ENCODE measurements at places on chromosomes 5 and 9. TPM values are rescaled to one million over a fixed set of nuclear protein-coding genes. Genes with fewer than 3 reads are reported as not detected.

DNA sequence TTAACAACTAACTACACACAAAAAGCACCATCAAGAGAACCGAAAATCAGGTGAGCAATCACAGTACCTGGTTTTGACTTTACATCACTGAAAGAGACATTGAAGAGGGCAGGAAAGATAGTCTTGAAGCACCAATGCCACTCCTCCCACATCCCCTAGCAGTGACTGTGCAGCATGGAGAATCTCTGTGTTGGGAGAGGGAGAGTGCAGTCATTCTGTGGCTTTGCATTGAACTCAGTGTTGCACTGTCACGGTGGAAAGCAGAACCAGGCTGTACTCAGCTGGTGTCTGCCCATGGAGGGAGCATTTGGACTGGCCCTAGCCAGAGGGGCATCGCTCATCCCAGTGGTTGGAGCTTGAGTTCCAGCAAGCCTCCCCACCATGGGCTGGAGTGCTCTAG, 40.4 kb downstream of the C5 start:
- DNase-seq = no peak

GRCh38 chr9:97604901-97605645, 28.1 kb downstream of the TSTD2 start:
- no peak for DNase-seq

GRCh38 chr9:98370976-98371315, 115.5 kb upstream of the TBC1D2 start:
- DNase-seq = no peak

DNA sequence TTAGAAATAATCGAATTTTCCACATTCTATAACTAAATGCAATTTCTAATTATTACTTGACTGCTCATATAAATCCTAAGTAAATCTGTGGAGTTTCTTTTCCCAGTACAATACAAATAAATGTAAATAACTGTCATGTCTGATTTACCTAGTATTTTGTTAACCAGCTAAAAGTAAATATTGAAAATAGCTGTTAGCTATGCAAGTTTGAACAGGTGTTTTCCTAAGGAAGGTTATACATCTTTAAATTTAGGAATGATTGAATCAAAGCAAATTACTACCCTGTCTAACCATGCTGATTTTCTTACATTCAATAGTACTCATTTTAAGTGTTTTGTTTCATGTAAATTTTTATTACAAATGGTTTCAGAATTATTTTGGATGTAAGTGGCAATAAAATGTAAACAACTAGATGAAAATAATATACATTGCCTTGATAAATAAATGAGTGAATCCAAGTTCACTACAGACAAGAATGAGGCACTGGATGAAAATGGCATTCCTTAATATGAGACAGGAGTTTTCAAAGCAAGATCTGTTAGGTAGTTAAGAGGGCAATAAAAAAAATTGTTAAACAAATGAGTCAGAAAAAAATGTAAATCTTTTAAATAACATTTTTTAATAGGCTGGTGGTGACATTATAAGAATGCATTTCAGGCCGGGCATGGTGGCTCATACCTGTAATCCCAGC, 15.8 kb downstream of the MCIDAS start:
- DNase-seq = no peak

DNA sequence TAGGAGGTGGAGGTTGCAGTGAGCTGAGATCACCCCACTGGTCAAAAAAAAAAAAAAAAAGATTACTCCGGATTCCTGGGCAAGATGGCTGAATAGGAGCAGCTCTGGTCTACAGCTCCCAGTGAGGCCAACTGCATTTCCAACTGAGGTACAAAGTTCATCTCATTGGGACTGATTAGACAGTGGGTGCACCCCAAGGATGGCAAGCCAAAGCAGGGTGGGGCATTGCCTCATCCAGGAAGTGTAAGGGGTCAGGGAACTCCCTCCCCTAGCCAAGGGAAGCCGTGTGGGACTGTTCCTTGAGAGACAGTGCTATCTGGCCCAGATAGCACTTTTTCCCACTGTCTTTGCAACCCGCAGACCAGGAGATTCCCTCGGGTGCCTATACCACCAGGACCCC, 70.7 kb downstream of the CARTPT start:
- DNase-seq = no peak

DNA sequence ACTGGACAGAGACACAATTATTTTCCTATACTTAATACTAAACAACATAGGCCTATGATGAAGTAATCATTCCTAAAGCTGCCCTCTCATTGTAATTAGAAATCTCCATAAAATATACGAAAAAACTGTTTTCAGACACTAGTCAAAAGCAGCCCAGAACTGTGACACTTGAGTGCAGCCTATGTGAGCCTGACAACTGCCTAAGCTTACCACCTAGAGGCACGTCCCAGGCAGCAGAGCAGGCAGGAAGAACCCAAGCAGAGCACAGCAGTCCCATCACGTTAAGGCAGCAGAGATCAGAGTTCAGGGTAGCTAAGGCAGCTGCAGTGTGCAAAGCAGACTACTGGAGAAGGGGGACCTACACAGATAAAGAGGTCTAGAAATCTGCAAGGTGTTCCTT, 46.4 kb downstream of the GOLPH3 start:
- DNase-seq = no peak

- DNase-seq = no peak
Measured at GRCh38 chr9:114116126-114116747, 17.1 kb upstream of the KIF12 start.

- no peak for DNase-seq
Measured at GRCh38 chr9:131024978-131025868, 16.2 kb downstream of the LAMC3 start.

DNA sequence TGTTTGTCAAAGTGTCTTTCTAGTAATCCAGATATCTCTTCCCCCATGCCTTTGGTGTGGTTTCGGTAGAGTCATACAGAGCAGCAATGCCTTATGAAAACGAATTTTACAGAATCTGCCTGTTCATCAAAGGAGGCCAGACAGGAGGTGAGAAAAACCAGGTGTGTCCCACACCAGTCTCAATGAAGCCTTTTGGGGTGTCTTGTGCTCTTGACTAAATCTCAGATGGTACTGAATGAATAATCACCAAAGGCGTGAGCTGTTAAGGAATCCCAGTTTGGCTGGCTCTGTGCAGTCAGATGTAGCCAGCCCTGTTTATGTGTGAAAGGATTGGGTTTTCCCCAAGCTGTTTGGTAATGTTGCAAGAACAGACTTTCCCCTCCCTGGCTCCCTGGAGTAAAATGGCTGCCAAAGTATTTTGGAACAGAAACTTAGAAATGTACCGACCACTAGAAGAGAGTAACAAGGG, 70.8 kb upstream of the CDKN2B start:
- no peak for DNase-seq

DNA sequence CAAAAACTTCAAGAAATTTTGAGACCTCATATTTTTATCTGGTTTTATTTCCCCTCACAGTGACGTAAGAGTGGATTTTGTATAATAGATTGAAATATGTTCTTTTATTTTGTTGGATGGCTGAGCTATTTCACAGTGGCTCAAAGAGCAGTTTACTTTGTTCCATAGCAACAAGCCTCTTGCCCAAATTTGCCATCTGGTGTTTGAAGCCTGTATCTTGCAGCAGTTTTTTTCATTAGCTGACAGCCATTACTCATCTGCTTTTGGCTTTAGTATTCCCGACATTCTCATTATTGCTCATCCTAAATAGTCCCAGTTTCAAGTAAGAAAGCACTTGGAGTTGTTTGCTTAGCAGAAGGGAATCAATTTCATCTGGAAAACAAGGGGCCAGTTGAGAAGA, 36.3 kb downstream of the GDA start:
- DNase-seq = no peak

DNA sequence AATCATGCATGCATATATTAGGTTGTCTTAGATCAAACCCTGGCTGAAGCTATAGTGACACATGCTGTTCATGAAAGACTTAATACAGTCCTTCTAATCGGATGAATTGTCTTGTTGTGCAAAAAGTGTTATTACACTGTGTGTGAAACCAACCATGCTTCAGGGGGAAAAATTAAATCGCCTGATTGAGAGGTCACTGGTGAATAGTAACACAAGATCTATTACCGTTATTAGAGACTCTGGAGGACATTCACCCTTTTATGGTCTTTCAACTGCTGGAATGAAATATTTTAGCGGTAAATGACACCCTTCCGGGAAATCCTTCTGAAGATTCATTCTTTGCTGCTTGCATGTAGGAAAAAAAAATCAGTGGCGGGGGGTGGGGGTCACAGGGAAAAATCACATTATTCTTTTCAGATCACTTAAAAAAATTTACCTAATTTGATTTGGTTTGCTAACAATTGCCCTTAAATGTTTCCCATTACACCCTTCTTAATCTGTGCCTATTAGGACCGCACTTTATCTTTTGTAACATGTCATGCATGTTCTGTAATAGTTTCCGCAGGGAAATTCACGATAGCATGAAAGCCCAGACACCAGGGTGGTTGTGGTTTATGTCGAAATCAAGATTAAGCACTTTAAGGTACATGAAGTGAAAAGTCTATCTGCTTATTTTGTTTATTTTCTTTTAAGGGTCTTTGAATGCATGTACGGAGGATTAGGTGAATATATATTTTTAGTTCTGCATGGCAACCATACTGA, 120.6 kb downstream of the FOCAD start:
- no peak for DNase-seq

DNA sequence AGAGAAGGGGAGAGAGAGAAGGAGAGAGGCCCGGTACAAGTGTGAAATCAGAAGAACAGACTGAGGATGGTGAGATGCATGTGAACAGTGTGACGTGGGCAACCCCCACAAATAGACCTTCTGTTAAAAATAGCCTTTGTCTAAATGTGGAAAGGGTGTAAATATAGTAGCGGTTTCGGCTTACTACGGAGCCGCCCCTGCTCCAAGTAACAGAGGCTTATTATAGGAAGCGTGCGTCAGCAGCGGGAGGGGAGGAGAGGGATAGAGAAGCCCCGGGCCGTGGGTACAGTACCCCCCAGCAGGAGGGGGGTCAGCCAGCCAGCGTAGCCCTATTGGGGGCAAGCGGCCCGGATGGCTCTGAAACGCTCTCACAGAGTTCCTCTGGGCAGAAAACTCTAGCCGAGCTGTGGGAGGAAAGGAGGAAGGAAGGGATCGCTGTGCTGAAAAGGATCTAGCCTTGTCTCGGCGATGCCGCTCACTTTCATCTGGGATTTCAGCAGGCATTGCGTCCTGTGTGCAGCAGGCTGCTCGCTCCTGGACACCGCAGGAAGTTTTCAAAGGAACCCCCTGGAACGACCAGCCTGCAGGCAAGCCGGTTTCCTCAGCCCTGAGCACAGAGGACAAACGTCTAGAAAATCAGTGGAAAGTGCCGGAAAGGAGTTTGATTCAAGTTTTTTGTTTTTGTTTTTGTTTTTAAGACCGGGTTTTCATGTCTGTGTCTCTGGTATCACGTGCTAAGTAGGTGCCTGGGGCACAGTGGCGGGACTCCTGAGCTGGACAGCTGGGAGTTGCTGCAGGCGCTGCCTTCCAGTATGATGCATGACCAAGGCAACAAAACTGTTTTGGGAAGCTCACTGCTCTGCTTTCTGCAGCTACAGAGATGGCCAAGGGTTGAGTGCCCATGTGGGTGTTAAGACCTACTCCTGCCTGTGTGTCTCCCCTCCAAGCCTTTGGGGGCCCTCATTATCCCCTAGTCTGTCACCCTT, 146.6 kb downstream of the SEC61B start:
- DNase-seq = no peak

DNA sequence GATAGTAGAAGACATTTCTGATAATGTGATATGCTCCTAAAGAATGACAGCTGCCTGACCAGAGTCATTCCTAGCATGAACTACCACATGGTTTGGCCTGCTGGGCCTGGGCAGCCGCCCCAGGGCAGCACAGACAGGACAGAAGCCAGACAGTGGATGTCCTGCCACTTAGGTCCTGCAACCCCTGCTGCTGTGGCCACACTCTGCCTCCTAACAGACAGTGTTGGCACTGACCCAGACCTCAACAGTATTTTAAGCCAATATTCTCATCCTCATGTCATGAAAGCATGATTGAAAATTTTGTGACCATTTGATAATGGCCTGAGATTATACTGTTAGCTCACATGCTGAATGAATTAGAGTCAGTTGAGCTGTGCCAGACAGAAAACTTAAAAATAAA, 15.8 kb downstream of the CENPP start:
- no peak for DNase-seq

- DNase-seq = no peak
Measured at GRCh38 chr5:104199771-104200170, 637.2 kb upstream of the NUDT12 start.

DNA sequence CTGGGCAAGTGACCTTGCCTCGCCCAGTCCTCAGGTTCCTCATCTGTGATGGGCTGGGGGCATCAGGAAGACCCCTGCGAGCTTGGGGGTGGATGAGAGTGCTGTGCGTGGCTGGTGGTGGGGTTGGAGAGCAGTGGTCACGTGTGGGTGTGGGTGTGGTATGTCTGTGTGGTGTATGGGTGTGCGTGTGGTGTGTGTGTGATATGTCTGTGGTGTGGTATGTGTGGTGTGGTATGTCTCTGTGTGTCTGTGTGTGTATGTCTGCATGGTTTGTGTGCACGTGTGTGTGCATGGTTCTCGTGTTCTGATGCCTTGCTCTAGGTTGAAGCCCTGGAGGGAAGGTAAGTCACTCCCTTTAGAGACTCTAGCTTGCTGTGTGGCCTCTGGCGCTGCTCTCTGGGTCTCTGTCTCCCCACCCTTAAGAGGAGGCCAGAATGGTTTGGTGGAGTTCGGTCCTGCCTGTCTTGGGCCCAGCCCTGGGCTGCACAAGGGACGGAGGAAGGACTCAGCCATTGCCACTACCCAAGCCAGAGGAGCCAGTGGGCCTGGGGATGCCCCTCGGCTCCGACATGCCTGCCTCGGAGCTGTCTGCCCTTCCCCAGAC, 87.0 kb downstream of the RXRA start:
- no peak for DNase-seq

- no peak for DNase-seq
Measured at GRCh38 chr9:84817038-84817437, 147.5 kb downstream of the NTRK2 start.

DNA sequence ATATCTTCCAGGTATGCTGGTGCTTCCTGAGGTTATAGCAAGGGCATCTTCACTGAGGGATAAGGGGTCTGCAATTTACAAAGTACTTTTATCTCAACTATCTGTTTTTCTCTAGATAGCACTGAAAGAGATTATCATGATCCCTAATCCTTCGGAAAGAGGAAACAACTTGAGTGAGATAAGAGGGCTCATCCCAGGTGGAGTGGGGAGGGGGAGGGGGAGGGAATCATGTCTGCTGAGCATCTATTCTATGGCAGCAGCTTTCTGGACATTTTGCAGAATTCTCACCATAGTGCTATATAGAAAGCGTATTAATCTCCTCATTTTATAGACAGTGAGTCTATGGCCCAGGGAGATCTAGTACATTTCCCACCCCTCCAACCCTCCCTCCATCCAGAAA, 5.9 kb downstream of the TNFSF15 start:
- no peak for DNase-seq

DNA sequence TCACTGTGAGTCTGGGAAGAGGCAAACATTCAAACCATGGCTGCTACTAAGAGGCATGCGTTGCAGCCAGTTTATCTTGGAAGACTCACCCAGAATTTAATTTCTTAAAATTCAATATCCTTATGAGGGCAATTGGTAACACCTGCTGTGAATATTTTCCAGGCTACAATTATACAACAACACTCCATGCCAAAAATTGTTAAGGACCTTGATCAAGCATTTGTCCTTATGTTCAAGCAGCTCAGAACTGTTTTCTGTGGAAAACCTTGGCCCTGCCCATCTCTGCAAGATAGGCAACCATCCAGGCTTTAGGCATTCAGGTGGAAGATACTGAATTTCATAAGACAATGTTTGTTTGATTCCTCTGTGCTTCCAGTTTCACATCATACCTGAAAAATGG, 327.8 kb downstream of the FBXL7 start:
- DNase-seq = no peak

The DEPDC1B gene
- total RNA-seq = 1.8 TPM

The TIMD4 gene
- total RNA-seq = 7.5 TPM

The IL3 gene
- total RNA-seq = not detected

The GRXCR2 gene
- not detected for total RNA-seq

The GCNT4 gene
- total RNA-seq = 1.3 TPM

The SOWAHA gene
- 16.7 TPM for total RNA-seq
